ENCODE measurements at places on chromosomes 4 and X.

- DNase-seq = no peak
Measured at GRCh38 chr4:185468999-185469398, 2.5 kb downstream of the CCDC110 start.

DNA sequence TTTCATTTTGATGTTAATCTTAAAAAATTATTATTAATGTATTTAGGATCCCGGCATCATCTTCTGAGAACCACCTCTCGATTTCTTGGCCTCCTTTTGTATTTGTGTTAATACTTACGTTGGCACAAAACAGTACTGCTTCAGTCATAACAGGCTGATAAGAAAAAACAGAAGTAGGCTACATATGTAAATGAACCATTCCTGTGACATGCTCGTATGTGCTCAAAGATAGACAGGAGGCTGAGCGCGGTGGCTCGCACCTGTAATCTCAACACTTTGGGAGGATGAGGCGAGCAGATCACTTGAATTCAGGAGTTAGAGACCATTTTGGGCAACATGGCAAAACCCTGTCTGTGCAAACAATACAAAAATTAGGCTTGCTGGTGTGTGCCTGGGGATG is 109.4 kb upstream of the H2AZ1 start:
- DNase-seq = no peak

DNA sequence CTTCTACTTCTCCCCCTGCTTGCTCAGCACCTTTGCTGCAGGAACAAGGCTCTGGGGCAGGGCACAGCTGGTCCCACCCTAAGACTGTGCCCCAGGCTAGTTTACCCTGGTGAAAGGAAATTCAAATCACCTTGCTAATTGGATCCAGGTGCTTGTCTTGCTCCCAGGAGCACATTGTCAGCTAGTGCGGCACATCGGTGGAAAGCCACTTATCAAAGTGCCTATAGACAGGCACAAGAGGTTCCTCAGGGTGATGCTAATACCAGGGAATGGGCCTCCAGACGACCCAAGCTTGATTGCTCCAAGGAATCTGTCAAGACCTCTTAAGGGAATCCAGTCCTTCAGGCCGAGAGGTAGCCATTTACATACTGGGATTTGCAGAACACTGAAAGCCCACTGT is 64.5 kb upstream of the PRPS1 start:
- DNase-seq = no peak

DNA sequence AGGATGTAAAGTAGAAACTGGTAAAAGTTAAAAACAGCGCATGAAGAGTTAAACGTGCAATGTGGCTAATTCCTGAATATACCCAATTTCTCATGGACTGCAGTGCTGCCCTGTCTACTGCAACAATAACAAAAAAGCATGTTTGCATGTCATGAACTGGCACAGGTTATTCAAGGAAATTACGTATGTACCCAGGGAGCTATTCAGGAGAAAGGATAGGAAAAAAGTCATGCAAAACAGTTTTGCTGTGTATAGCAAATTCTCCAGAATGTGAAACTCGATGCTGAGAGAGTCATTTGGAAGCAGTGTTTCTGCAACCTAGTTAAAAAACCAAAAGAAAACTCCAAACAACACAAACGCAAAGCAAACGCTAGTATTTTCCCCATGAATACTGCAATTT is 381.5 kb upstream of the PRKX start:
- no peak for DNase-seq

- DNase-seq = no peak
Measured at GRCh38 chr4:2842687-2843262, 869 bp upstream of the ADD1 start.

DNA sequence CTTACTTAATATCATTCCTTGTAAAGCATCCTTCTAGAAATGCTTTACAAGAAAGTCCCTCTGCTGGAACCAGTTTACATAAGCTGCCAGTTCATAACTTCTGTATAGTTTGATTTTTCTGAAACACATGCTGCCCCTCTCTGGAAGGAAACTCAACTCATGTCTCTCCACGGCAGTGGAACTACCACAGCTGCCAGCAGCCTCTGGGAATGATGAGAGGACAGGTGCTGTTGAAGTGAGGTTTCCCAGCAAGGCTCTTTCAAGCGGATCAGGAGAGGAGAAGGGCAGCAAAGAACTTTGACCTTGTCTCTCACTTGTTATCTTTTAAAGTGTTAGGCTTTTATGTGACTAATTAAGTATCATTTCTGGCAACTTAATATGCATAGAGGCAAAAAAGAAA is 7.3 kb downstream of the GRPR start:
- DNase-seq = no peak
